ENCODE measurements at places on chromosomes 7 and 10. TPM values are rescaled to one million over a fixed set of nuclear protein-coding genes. Genes with fewer than 3 reads are reported as not detected.

Gene DOCK4
- 53.1 TPM for total RNA-seq

Gene CPA2
- total RNA-seq, result not detected

Gene ZNF735
- not detected for total RNA-seq

Gene VKORC1L1
- 85.7 TPM for total RNA-seq

Gene NACAD
- 1.4 TPM for total RNA-seq

Gene CRPPA
- total RNA-seq, result 1.5 TPM

Gene FAM237B
- not detected for total RNA-seq

Gene FGL2
- total RNA-seq, result 57.9 TPM

Gene MKX
- total RNA-seq, result 0.51 TPM

Gene WNT8B
- not detected for total RNA-seq

Gene GPR15LG
- total RNA-seq, result not detected

Gene DNAH11
- total RNA-seq, result 0.19 TPM

Gene EIF5AL1
- total RNA-seq, result 0.17 TPM

Gene EBF3
- 50.9 TPM for total RNA-seq

Gene EBLN1
- total RNA-seq, result not detected

Gene HABP2
- total RNA-seq, result not detected

Gene SLIT1
- 0.33 TPM for total RNA-seq

Gene HMX3
- total RNA-seq, result not detected

Gene LYZL1
- total RNA-seq, result not detected

Gene MMRN2
- 120 TPM for total RNA-seq

Gene DDX56
- 59.9 TPM for total RNA-seq

Gene PPP1R3C
- 2.9 TPM for total RNA-seq

Gene NUTM2E
- not detected for total RNA-seq

Gene TMEM176A
- 18.4 TPM for total RNA-seq

Gene CPVL
- total RNA-seq, result 42.9 TPM

Gene GPR26
- not detected for total RNA-seq

Gene C10orf105
- not detected for total RNA-seq

Gene SBDS
- total RNA-seq, result 78.5 TPM

Gene UCN3
- total RNA-seq, result not detected

Gene DCLRE1A
- 3.1 TPM for total RNA-seq

Gene TRIL
- total RNA-seq, result 0.68 TPM

Gene CDC14C
- not detected for total RNA-seq

Gene ACSM6
- not detected for total RNA-seq

Gene RBP3
- not detected for total RNA-seq

Gene SYT15
- 4.2 TPM for total RNA-seq

Gene FFAR4
- 1.8 TPM for total RNA-seq

Data from subcutaneous adipose tissue (tissue), 4 donors.